Fibroblast of villous mesenchyme (primary cell): ENCODE measurements at places on chromosomes 4 and X.

- no peak for DNase-seq
Measured at GRCh38 chrX:53056292-53056691, 7.7 kb downstream of the GPR173 start.

DNA sequence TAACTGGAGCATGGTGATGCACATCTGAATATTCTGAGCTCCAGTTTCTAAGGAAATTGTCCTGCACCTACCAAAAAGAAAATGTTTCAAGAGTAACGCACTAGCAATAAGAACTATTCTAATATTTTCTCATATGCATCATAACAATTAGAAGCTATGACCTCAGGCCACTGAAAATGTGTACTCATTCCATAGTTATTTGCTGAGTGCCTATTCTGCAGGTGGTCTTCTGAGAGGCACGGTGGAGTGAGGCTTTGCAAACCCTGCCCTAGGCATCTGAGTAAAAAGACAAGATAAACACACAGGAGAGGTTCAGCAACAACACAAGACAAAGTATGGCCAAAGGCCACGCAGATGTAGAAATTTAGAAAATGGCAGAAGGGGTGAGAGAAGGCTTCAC, 23.7 kb downstream of the SLC10A6 start:
- no peak for DNase-seq

DNA sequence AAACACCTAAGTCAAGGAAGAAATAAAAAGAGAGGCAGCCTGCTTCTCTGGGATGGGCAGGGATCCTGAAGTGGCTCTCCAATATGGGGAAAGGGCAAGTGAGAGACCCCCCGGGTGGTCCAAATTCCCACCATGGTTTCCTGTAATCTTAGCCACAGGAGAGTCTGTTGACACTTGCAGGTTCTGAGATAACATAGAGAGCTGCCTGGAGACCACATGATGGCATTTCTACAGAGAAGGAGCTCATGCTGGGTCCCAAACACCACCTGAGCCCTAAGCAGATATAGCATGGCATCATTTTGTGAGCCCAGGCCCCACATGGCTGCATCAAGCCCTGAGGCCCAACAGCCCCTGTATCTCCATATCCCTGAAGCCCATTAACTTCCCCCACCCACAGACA, 26.1 kb downstream of the PABPC1L2B start:
- DNase-seq: no peak

- peak; percentile 92 for DNase-seq
Measured at GRCh38 chr4:113411496-113411938, 350.0 kb downstream of the CAMK2D start.
